B cell (primary cell): ENCODE measurements at places on chromosomes 2 and 18.

DNA sequence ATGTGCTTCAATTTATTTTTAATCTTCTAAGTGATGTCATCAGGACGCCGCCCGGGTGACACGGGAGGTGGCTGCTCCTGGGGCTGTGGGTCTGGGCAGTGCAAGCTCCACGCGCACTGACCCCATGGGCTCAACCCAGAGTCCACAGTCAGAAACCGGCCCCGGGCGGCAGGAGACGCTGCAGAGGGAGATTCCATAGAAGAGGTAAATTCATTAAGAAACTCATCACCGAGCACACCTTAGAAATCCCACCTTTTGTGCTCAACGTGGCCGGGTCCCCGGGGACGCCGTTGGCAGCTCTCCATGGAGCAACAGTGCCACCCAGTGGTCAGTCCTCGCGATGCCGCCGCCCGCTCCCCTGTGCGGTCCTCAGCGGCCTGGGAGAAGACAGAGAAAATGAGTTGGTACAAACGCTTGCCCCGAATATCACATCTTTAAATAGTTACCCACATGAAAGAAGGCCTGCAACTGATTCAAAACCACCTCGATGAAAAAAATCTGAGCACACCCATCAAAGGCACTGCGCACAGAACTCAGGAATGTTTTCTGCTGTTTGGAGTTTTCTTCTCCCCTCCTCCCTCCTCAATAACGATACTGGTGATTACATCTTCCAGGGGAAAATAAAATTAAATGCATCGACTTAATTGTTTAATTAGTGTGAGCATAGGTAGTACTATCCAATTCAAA is 92.6 kb downstream of the CMPK2 start:
- peak; percentile 67 for DNase-seq

GRCh38 chr2:232029346-232029745 is 67.8 kb downstream of the DIS3L2 start:
- no peak for DNase-seq

GRCh38 chr2:39241588-39241987 is 2.2 kb downstream of the CDKL4 start:
- no peak for DNase-seq

- no peak for DNase-seq
These were observed 57.8 kb downstream of the PDE1A start for GRCh38 chr2:182368996-182369395.

DNA sequence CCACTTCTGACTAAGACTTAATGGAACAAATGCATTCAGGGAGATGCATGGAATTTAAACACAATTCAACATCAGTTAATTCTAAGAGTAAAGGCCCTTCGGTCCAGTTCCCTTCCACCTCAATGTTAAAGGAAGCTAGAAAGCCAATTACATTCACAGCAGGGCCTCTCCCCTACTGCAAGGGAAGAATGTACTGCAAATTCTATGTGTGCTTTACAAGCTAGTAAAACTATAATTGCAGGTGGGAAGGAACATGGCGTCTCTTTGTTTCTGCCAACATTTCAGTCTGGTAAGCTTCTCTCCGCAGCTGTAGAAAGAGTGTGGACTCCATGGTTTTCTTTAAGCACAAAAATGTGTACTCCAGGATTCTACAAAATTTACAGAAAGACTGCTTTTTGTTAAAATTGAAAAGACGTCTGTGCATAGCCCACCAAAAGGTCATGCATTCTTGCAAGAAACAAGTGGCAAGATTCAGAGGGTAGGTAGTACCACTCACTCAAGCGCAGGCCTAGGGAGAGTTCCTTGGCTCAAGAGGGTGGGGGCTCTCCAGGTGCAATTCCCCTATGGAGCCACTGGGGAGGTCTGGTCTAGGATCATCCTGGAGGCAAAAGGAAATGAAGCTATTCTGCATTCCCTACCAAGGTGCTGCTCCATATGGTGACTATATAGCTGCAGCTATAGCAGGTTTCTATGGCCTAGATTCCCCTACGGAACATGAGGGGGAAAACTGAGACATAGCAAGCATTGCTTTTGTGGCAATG is 127.0 kb upstream of the FZD5 start:
- DNase-seq: no peak

DNA sequence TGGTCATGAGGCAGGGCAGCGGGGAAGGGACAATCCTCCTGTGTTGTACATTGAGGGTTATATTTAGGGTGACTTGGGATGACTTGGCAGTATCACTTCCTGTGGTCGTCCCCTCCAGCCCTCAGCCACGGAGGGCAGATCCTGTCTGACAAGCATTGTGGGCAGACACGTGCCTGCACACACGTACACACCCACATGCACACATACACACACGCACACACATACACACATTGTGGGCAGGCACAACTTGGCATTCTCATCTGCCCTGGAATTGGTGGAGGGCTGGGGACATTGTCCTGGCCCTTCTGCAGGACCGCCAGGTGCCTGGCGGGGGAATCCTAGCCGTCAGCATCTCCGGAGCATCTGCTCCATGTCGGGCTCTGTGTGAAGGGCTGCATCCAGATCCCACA is 47.6 kb downstream of the ODC1 start:
- DNase-seq: peak; percentile 44

DNA sequence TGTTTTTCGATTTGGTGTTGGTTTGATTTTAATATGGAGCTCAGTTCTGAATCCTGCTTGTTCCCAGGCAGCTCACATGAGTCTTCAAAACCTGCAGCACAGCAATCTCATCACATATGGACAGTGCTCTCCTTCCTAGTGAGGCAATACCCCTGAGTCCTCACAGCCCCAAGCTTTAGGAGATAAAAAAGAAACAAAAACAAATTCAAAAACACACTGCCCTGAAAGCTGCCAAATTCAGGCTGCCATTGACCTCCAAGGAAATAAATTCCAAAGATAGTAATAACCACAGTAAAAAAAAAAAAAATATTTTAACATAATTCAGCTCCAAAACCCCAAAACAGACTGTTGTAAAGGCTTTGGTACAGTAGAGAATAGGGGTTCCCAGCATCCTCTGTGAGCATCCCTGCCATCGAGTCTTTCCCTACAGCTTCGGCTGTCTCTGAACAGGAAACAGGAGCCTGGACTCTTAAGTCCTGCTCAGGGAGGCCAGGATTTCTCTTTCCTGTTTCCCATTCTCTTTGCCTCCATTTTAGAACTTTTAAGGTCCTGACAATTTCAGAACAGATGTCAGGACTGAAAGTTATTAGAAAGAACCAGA is 14.7 kb upstream of the SP3 start:
- DNase-seq: no peak
